ENCODE measurements at places on chromosomes 7 and 10.

DNA sequence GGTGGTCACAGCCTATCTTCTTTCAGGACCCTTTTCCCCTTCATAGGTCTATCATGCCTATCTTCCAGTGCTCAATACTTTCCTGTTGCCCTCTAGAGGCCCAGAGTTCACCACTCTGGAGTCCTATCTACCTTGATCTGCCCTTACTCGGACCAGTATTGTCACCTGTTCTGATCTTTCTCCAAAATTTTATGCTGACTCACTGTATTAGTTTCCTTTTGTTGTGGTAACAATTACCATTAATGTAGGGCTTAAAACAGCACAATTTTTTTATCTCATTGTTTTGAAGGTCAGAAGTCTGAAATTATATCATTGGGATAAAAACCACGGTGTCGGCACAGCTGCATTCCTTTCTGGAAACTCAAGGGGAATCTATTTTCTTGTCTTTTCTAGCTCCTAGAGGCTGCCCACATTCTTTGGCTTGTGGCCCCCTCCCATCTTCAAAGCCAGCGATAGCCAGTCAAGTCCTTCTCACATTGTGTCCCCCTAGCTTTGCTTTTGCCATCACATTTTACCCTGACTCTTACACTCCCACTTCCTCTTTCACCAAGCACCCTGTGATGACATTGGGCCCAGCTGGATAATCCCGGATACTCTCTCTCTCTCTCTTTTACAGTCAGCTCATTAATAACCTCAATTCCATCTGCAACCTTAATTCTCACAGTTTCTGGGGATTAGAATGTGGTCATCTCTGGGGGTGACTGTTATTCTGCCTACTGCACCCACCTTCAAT, 54.6 kb downstream of the TFAM start:
- no peak for DNase-seq

GRCh38 chr10:116104210-116104932, 168.6 kb downstream of the GFRA1 start:
- no peak for DNase-seq

DNA sequence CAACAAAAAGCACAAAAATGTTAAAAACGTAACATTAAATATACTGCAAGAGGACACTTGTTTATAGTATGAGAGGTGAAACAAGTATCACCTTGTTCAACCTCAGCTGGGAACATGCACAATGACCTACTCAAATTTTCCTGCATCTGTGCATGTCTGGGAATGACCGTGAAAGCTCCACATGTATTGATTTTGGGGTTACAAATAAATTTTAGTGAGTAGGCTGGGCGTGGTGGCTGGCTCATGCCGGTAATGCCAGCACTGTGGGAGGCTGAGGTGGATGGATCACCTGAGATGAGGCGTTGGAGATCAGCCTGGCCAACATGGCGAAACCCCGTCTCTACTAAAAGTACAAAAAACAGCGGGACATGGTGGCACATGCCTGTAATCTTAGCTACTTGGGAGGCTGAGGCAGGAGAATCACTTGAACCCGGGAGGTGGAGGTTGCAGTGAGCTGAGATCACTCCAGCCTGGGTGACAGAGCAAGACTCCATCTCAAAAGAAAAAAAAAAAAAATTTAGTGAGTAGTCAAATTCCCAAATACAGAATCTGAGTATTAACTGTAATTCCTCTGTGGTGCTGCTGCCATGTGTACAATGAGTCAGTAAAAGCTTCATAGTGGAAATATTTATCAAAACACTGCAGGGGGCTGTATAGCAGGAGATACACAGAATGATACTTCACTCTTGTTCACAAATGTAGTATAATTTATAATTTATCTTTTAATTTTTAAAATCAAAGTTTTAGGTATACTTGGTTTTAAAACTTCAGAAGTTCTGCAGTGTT, 41.1 kb downstream of the SUGCT start:
- DNase-seq: no peak

DNA sequence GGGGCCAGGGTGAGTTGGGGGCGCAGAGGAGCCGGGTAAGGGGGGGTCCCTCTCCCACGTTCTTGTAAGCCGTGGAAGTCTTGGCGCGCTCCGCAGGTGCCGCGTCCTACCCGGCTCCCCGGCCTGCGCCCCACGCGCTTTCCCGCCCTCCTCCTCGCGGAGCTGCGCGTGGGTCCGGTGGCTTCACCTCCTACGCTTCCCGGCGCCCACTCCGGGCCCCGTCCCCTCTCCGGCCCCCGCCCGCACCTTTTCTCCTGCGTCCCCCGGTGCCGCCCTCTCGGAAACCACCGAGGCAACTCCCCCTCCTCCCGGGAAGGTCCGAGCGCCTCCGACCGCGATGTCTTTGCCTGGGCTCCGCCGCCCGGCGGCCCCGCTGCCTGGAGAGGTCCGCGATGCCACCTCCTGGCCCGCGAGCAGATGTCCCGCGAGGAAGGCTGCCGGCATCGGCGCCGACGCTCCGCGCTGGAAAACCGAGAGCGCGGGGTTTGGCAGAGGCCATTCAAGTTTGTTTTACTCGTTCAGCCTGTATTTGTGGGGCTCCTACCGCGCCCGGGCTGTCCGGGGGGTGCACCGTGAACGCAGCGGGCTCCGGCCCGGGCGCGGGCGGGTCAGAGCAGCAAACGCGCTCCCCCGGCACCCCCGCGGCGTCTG, 2.4 kb upstream of the NKX6-2 start:
- no peak for DNase-seq

DNA sequence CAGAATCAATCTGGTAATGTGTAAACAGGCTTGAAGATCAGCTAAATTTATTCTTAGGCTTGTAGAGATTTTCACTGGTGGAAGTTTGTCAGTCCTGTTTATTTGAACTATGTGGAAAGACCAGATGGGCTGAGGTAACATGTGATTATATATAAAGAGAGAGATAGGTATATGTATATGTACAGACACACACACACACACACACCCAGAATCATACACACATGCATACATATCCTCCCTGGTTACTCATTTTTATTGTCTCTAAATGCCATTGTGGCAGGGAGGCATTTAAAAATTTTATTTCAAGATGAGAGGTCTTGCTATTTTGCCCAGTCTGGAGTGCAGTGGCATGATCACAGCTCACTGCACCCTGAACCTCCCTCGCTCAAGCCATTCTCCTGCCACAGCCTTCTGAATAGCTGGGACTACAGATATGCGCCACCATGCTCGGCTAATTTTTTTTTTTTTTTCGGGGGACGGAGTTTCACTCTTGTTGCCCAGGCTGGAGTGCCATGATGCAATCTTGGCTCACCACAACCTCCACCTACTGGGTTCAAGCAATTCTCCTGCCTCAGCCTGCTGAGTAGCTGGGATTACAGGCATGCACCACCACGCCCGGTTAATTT, 78.1 kb upstream of the CYTH3 start:
- DNase-seq: no peak

- no peak for DNase-seq
Measured at GRCh38 chr10:119693262-119693957, 32.4 kb upstream of the INPP5F start.

DNA sequence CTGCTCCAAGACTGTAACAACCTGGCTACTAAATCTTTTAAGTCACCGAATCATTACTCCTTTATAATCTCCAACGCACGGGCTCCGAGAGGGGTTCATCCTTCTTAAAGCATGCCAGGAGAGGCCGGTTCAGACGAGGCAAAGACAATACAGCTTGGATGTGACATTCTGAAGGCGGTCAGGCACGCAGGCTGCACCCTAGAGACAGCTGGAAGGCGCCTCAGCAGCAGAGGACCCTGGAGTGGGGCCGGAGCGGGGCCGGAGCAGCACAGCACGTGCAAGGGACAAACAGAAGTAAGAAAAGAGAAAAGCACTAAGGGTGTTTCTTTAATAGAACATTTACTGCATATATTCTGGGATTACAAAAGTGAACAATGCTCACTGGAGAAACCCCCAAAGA, 97.8 kb upstream of the PPP2R2D start:
- DNase-seq: no peak

DNA sequence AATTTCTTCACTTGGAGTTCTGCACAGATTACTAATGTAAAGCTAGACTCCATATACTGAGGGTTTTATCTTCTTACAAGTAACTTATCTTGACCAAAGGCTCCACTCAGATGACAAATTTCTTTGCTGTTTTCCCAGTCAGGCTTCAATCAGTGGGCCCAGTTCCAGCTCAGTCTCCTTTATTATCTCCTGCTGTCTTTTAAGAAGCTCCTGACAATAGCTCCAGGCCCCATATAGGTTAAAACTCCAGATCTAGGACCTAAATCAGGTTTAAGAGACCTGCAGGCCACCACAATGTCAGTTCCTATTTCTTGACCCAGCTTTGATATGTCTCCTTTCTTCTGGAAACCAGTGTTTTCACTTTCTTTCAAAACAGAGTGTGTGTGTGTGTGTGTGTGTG, 165.2 kb downstream of the RELN start:
- no peak for DNase-seq

GRCh38 chr10:132063432-132063831, 2.3 kb upstream of the JAKMIP3 start:
- DNase-seq: no peak

DNA sequence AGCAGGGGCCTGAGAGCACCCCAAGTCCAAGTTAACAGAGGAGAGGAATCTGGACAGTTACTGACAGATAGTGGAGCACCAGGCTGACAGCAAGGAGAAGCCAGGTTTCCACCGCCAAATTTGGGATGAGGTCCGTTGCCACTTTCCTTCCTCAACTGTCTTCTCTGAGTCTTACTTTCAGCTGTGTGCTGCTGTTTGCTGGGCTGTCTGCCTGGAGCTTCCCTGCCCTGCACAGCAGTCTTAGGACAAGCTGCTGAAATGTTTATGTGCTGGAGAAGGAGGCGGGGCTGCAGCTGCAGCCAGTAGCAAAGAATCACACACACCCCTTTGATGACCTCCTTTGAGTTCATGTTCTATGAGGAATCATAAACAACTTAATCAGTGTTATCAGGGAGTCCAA, 17.4 kb upstream of the CYP3A7 start:
- no peak for DNase-seq

DNA sequence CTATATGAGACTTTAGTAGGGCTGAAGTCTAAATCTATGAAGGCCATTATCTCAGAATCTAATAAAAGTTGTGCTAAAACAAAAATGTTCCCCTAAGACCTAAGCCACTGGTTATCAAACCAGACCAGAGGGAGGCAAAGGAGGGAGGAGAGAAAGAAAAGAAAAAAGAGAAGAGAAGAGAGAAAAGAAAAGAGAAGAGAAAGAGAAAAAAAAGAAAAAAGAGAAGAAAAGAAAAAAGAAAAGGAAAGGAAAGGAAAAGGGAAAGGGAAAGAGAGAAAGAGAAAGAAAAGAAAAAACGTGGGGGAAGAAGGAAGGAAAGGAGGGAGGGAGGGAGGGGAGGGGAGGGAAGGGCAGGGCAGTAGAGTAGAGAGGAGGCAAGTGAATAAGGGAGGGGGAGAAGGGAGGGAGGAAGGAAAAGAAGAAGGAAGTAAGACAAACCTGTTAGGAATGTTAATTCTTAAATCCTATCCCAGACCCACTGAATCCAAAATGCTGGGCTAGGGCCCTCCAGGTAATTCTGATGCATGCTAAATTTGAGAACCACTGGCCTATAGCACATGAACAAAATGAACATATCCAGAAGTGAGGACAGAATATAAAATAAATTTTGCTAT, 98.9 kb downstream of the TPK1 start:
- DNase-seq: no peak

All from skeletal muscle cell (primary cell).